A549 treated with Hydrocortisone at 1 μM for 4 hours (cell line): ENCODE measurements at places on chromosomes 3 and 15. TPM values are rescaled to one million over a fixed set of nuclear protein-coding genes. Genes with fewer than 3 reads are reported as not detected.

Gene TRPM1
- total RNA-seq, result not detected in 5 replicates

Gene ZCWPW2
- total RNA-seq, result 0.25 TPM in 1 of 5 replicates, not detected in the others

Gene FEZF2
- total RNA-seq, result not detected in 5 replicates

Gene SPATA12
- total RNA-seq, result 0.30 to 0.38 TPM (median 0.37 TPM) in 5 replicates

Gene TTLL13
- 0.03 to 0.18 TPM (median 0.14 TPM) in 5 replicates for total RNA-seq

Gene KLF15
- 0.52 to 0.81 TPM (median 0.73 TPM) in 5 replicates for total RNA-seq

Gene COPS2
- 53.1 to 99.3 TPM (median 57.9 TPM) in 5 replicates for total RNA-seq

Gene ATP2B2
- 0.03 to 0.12 TPM (median 0.08 TPM) in 5 replicates for total RNA-seq

Gene MYZAP
- total RNA-seq, result 1.1 to 1.3 TPM (median 1.2 TPM) in 5 replicates

Gene ACAA1
- total RNA-seq, result 41.2 to 47.1 TPM (median 45.2 TPM) in 5 replicates

Gene NEDD4
- 74.5 to 125 TPM (median 88.6 TPM) in 5 replicates for total RNA-seq

Gene UBE3A
- total RNA-seq, result 19.3 to 28.3 TPM (median 21.6 TPM) in 5 replicates

Gene ADAMTSL3
- total RNA-seq, result 0.22 to 0.70 TPM (median 0.32 TPM) in 5 replicates

Gene ALS2CL
- total RNA-seq, result 6.5 to 8.7 TPM (median 7.8 TPM) in 5 replicates

Gene SYNPR
- not detected in 5 replicates for total RNA-seq

Gene LCMT2
- total RNA-seq, result 6.0 to 8.2 TPM (median 6.9 TPM) in 5 replicates

Gene GOLGA8G
- total RNA-seq, result not detected in 5 replicates

Gene GOLGA6D
- total RNA-seq, result 0.03 to 0.08 TPM in 2 of 5 replicates, not detected in the others

Gene PIGZ
- 1.1 to 1.9 TPM (median 1.5 TPM) in 5 replicates for total RNA-seq

Gene C3orf80
- total RNA-seq, result 1.0 to 1.4 TPM (median 1.1 TPM) in 5 replicates

Gene CRTC3
- 20.6 to 24.9 TPM (median 24.5 TPM) in 5 replicates for total RNA-seq

Gene NR2E3
- total RNA-seq, result 0.14 to 0.31 TPM (median 0.22 TPM) in 5 replicates

Gene RASGRP1
- 0.24 to 0.53 TPM (median 0.37 TPM) in 5 replicates for total RNA-seq

Gene DNAH12
- 0.01 to 0.10 TPM (median 0.05 TPM) in 5 replicates for total RNA-seq

Gene SV2B
- total RNA-seq, result 0.05 to 0.14 TPM (median 0.08 TPM) in 5 replicates

Gene CHRM5
- total RNA-seq, result 0.02 to 0.05 TPM (median 0.03 TPM) in 3 of 5 replicates, not detected in the others

Gene GUCA1C
- not detected in 5 replicates for total RNA-seq
